ENCODE measurements at places on chromosomes 13 and 19.

GRCh38 chr13:35600137-35600536, 123.6 kb upstream of the MAB21L1 start:
- DNase-seq: no peak

DNA sequence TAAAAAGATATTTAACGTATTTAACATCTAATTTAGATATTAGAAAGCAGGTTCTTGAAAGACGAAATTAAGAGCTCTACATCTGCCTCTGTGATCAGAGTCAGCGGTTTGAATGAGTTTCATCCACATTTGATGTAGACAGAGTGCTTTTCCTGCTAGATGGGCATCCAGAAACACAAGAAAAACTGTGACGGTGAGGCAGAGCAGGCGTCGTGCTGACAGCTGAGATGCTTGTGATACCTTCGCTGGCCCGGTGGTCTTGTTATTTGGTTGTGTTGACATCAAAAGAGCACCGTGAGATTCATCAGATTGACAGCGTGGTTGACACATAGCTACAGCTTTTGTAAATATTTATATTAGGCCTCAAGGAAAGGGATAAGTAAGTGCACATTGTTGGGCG, 399.1 kb downstream of the GPC5 start:
- DNase-seq: no peak

DNA sequence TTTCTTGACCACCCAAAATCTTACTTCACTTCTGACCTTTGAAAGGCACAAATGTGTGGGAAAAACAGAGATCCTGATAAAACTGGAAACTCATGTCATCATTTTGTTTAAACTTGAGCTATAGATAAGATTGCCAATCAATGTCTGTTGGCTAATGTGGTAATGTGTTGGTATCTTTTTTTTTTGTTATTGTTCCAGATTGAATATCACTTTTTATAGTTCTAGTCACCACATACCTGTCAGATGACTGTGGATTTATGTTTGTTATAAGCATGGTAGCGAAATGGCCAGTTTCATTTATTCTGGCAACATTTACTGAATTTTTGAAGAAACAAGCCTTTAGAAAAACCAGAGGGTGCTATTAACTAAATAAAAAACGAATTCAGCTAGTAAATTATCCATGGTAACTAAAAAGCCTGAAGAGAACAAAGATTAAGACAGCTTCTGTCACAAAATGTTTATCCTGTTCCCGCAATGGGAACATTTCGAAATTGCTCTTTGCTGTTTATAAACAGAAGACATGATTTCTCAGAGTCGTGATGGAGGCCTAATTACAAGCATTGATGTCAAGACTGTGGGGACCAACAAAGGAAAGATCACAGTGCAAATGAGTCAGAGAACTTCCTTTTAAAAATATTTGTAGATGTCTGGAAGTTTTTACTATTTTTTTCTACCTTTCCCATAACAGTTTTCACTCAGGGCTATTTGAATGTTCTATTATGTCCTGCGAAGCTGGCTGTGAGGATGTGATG, 82.9 kb upstream of the POSTN start:
- no peak for DNase-seq

DNA sequence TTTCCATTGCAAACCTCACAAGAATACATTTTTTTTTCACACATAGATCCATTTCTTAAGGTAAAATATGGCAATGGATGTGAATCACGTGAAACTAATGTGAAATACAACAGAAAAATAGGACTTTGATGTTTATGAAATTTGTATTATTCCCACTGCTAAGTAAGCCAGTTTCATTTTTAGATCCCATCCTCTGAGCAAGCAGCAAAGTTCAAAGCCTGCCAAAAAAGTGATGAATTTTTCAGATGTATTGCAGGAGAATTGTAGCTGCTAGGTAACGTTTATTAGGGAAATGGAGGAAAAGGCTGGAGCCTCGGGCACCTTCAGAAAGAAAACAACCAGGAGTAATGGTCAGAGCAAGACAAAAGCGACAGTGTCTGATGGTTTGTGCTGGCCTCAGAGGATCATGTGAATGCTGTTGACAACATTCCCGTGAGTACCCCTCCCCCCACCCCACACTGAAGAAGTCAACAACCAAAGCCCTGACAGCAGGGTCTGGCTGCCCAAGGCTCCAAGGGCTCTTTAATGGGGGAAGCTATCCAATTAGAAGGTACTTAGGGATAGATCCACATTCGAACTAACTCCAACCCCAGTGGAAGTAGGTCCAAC, 95.5 kb downstream of the OXGR1 start:
- no peak for DNase-seq

GRCh38 chr19:29524912-29525831, 622 bp upstream of the VSTM2B start:
- DNase-seq: peak; percentile 25

- no peak for DNase-seq
These were observed 34.4 kb downstream of the AP1M1 start for GRCh38 chr19:16232127-16232526.

GRCh38 chr13:25847635-25848626, 203.9 kb downstream of the SHISA2 start:
- DNase-seq: no peak

- DNase-seq: no peak
These were observed 11.0 kb downstream of the ZSCAN18 start for GRCh38 chr19:58086825-58087710.

DNA sequence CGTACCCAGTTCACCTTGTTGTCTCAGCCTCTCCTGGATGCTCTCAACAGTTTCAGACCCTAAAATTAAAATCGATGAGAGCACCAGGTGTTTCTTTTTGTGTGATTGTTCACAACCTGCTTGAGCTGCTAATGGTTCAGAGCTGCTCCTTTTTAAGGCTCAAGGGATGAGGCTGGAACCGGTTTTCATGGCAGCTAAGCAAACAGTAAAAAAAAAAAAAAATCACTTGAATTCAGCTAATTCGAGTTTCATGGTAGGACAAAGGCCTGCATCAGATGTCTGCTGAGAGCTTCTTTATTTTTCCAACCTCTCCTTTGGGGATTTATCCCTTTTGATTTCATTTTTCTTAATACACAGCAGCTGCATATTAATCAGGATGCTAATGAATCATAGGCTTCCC, 6.5 kb downstream of the SYCE2 start:
- DNase-seq: no peak

DNA sequence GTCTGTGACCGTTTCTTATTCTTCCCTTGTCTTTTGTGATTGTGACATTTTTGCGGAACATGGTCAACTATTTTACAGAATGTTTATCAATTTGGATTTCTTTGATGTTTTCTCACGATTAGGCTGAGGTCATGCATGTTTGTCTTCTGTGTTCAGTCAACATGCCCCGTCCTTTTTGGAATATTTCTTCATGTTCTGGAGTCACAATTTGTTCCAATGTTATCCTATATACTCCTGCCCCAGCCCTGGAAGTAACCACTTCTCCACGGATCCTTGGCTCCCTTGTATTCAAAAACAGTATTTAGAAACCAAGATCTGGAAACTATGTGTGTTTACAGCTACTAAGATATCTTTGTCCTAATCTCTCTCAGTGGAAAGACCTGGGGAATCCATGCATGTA, 9.6 kb downstream of the CARD8 start:
- no peak for DNase-seq

DNA sequence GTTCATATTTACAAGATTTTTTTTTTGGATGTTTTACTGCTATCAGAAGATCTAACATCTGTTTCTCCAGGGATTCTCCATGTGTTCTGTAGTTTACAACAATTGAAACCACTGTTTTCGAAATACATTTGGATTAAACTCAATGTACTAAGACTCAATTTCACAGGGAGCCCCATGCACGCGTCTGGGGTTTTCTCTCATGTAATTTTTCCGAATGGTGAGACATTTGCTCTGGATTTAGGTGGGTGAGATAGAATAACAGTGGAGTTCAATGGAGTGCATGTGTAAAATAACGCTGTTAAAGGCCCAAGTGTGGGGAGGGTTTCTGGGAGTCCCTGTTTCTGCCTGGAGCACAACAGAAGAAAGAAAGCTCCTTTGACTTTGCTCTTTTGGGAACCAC, 330.3 kb downstream of the TSHZ3 start:
- no peak for DNase-seq

DNA sequence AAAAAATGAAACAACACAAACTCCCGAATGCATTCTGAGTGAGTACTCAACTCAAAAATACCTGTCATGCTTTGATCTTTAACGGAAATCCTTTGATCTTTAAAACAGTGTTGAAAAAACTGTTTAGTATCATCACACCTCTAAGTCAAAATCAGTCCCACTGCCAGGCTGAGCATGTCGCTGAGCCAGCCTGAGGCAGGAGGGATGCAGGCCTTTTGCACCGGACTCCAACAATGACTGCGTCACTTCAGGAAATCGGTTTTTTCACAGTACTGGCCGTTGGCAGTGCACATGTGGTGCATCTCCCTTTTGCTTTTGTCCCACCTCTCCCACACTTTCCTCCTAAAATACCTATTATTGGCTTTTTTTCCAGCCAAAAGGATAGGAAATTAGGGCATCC, 78.2 kb downstream of the SHISA2 start:
- no peak for DNase-seq

- DNase-seq: no peak
These were observed 153.2 kb downstream of the USP12 start for GRCh38 chr13:27018344-27018861.

- DNase-seq: peak; percentile 70
These were observed 164.4 kb downstream of the USP12 start for GRCh38 chr13:27007166-27007565.

GRCh38 chr13:88744289-88744688, 1073.1 kb downstream of the SLITRK5 start:
- DNase-seq: no peak

GRCh38 chr13:21240586-21240985, 64.1 kb downstream of the MRPL57 start:
- DNase-seq: no peak

- no peak for DNase-seq
These were observed 2.6 kb downstream of the P2RY11 start for GRCh38 chr19:10113964-10114650.

GRCh38 chr13:44181931-44182330, 191.7 kb upstream of the SERP2 start:
- DNase-seq: no peak

- DNase-seq: no peak
These were observed 15.0 kb downstream of the MYO9B start for GRCh38 chr19:17090583-17090982.

- DNase-seq: peak; percentile 32
These were observed 2.7 kb upstream of the HNRNPL start for GRCh38 chr19:38852231-38853044.

DNA sequence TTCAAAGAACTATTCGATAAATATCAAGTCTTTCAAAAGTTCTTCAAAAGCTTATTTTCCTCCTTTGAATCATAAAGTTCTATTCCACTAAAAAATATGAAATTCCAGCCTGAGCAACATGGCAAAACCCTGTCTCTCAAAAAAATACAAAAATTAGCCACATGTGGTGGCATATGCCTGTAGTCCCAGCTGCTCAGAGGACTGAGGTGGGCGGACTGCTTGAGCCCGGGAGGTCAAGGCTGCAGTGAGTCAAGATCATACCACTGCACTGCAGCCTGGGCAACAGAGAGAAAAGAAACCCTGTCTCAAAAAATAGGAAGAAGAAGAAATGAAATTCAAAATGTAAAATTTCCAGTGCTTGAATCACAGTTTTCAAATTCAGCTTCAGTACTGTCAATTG, 24.6 kb downstream of the CAB39L start:
- DNase-seq: no peak

DNA sequence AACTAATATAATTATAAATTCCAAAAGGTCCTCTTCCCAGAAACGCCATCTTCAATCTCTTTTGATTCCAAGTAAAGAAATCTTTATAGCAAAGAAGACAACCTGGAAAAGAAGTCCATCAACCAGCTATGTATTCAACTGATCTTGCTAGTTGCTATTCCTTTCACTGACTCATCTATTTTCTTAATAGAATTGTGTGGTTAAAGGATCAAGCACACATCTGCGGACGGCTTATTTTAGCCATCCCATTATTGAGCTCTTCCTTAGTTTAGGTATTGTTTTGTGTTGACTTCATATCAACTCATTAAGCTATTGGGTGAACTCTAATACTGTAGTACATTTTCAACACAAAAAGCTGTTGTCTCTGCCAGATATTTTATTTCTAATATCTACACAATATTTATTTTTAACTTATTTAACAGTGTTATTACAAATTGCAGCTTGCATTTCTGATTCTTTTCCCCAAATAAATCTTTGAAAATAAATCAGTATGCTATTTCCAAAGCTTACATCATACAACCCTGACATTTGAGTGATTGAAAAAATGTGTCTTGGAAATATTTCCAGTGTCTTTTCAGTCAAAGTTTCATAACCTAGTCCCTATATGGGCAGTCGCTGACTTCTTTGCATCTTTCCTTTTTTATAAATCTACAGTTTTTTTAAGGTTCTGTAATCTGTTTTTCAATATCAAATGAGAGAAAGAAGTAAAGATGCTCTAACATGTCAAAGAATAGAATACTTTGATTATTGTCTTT, 158.8 kb upstream of the SPRY2 start:
- no peak for DNase-seq

DNA sequence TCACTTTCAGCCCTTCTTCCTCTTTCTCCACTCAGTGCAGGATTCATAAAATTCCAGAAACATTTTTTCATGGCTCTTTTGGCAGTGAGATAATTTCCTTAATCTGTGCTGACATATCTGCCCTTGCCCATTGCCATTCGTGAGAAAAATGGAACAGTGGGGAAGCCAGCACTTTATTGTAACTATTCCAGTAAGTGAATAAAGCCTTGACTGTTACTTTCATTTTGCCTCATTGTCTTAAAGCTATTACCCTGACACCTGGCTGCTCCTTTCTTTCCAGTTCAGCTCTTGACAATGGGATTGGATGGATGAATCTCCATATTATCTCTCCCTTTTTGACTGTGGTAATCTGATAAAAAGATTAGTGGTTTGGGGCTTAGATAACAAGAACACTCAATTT, 1068.1 kb upstream of the PCDH20 start:
- DNase-seq: no peak

- no peak for DNase-seq
These were observed 152.7 kb downstream of the URI1 start for GRCh38 chr19:30094756-30095140.

GRCh38 chr19:35736913-35737886, 5.1 kb downstream of the IGFLR1 start:
- no peak for DNase-seq

DNA sequence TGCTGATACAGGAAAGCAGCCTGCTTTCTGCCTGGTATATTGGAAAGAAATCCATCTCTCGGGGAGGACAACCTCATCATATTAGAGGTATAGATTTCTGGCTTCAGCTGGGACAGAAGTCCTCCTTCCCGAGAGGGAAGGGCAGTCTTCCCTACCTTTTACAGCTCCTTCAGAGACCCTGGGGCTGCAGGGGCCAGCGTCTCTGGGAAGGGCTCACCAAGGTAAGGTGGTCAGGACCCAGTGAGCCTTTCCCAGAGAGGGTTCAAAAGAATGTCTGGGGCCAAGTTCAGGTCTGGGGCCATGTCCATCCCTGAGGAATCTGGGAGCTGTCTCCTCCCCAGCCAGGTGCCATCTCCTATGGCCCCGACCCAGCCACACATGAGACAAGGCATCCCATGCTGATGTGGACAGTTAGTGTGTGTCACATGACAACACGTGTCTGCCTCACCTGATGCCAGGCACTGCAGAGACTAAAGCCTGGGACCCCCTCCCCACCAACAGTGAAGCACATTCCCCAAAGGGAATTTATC, 136.4 kb downstream of the URI1 start:
- no peak for DNase-seq
